ENCODE measurements at places on chromosomes 3 and 15.

- no peak for DNase-seq
Observed at GRCh38 chr3:67599821-67600220, 54.6 kb downstream of the SUCLG2 start.

DNA sequence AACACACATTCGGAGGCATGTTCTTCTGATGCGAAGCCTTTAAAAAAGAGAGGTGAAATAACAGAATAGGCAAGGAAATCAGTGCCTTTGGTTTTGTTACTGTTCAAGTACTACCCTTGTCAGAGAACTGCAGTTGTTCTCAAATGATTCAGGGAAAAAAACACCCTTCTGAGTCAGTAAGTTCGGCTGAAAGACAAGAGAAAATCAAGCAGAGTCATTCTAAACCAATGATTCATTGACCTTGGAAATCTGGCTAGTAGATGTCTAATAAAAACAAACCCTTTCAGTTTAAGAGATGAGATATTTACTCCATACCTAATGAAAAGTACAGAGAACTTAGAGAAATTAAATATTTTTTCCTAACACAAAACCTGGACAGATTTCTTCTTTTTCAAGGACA is 72.7 kb upstream of the ABI3BP start:
- no peak for DNase-seq

DNA sequence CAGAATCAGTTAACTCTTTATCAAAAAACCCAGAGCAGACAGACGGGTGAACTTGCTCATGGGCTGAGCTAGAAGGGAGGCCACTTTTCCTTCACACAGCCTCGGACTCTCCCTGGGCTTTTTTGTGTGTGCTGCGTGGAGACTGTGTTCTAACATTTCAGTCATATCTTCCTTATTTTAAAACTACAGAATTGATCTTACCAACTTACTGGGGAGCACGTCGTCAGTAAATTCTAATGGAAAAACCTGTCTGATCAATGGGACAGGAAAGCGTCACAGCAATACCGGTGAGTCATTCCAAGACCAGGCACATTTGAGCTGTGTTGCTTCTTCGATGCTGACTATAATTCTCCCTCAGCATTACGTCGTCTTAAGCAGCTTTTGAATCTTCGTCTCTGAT is 145.1 kb downstream of the LPP start:
- no peak for DNase-seq

GRCh38 chr15:29018995-29019976 is 133.5 kb downstream of the APBA2 start:
- DNase-seq = no peak

DNA sequence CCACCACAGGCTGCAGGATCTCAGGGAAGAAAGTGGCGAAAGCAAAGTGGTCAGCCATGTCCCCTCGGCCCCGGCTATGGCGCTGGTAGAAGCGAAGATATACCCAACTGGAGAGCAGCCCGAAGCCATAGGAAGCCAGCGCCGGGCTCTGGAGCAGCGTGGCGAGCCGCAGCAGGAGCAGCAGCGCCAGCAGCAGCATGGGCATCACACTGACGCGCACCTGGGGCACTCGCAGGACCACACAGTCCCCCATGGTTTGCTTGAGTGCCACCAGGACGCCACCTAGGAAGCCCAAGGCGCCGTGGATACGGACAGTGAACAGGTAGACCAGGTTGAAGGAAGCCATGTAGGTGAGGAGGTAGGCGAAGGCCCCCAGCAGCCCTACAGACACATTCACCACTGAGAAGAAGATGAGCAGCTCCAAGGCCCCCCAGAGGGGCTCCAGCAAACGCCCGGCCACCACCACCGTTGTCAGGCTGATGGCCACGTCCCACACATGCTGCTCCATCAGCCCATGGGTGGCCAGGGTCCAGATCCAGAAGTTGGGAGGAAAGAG is 888 bp downstream of the TMEM115 start:
- DNase-seq = no peak

GRCh38 chr15:98924401-98925049 is 83.1 kb downstream of the PGPEP1L start:
- no peak for DNase-seq

DNA sequence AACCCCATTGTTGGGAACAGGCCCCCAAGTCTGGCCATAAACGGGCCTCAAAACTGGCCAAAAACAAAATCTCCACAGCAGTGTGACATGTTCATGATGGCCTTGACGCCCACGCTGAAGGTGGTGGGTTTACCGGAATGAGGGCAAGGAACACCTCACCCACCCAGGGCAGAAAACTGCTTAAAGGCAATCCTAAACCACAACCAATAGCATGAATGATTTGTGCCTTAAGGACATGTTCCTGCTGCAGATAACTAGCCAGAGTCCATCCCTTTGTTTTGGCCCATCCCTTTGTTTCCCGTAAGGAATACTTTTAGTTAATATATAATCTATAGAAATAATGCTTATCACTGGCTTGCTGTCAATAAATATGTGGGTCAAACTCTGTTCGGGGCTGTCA is 47.7 kb downstream of the KLHDC8B start:
- no peak for DNase-seq

DNA sequence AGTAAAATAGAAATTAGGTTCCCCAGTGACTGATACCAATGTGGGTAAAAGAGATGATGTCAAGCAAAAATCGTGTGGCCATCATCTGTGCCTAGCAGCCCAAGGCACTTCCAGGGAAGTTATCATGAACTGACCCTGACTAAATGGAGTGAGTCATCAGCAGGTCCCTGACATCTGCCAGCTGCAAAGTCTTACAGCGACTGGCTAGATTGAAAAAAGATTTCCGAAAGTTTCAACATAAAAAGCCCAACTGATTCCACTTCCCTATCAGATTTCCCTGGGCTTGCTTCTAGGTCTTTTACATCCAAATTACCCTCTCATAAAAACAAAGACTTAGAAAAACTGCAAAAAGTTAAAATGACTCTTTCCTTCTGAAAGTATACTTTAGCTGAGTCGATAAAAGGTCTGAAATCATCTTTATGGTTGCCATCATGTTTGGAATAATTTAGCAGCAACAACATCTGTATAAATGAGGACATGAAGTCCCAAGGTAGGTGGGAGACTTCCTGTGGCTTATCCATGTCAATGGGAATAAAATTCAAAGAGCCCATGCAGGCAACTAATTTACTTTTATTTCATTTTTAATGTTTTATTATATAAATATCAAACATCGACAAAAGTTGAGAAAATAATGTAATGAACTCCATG is 342.8 kb downstream of the ERC2 start:
- DNase-seq = no peak

GRCh38 chr3:41629986-41630385 is 331.9 kb downstream of the ULK4 start:
- DNase-seq = no peak

Data from NCI-H2171 (cell line).